GM13977 (cell line): ENCODE measurements at places on chromosomes 13 and 19.
A peak's percentile ranks its signal among the peaks of the same experiment; 100 is the strongest.

- DNase-seq = no peak
Measured at GRCh38 chr13:110912651-110913051, 2.2 kb downstream of the ANKRD10 start.

DNA sequence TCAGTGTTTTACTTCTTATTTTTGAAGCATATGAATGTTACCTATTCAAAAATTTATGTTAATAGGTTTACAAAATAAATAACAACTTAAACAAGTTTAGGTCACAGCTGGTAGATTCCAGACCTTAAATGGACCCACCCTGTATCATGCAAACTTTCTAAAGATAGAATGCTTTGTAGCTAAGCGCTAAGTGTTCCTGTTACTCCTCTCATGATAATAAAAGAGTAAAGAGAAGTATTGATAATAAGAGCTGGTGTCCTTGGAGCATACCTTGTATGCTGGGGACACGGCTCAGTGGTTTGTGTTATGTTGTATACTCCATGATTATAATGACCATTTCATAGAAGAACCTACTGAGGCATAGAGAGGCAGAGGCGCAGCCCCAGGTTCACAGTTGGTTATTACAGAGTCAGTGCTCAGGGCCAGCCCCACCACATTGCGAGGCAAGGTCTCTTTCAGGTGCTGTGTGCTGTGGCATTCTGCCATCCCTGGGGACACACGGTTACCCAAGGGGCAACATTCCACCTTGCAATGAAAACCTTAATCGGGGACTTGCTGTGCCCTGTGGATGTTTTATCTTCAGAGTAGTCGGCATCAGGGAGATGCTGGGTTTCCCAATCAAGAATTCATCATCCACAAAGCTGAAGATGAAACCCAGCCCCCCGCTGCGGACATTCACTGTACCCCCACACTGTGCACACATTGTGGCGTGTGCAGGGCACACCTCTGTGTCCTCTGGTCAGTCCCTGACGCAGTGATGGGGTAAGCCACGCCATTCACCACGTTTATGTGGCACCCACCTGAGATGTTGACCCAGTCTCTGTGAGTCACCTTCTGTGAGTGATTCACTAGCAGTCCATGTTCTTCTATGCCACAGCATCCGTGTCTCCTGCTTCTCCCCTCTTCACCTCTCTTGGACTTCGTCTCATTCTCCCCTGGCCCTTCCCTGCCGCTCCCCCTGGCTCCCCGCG is 186.7 kb downstream of the COL4A1 start:
- DNase-seq = no peak

DNA sequence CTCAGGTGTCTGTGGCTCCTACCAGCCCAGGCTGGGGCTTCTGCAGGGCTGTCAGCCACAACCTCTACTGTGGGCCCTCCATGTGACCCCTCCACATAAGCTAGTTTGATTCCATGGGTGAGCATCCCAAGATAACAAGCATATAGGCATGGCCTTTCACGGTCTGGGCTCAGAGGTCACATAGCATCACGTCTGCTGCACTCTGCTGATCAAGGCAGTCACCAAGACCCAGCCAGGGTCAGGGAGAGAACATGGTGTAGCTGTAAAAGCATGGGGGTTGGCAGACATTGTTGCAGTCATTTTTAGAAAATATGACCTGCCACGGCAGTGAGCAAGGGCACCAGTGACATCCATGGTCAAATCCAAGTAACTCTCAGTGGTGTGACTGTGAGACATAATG is 698.8 kb downstream of the UQCRFS1 start:
- no peak for DNase-seq

DNA sequence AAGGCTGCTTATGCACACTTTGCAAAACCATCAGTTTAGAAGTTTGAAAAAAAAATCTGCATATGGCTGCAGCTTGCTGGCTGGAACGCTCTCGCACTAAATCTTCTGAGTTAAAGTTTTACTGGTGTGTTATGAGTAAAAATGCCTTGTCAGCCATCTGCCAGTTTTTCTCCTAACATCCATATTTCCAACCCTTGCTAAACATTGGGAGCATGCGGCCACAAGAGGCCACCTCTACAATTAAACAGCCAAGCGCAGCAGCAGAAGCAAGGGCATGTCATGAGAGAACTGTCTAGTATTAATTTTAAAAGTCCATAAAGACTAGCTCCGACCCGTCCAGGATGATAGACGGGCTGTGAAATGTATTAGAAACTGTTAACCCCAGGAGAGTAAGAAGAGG is 248.3 kb downstream of the TSHZ3 start:
- DNase-seq = no peak

DNA sequence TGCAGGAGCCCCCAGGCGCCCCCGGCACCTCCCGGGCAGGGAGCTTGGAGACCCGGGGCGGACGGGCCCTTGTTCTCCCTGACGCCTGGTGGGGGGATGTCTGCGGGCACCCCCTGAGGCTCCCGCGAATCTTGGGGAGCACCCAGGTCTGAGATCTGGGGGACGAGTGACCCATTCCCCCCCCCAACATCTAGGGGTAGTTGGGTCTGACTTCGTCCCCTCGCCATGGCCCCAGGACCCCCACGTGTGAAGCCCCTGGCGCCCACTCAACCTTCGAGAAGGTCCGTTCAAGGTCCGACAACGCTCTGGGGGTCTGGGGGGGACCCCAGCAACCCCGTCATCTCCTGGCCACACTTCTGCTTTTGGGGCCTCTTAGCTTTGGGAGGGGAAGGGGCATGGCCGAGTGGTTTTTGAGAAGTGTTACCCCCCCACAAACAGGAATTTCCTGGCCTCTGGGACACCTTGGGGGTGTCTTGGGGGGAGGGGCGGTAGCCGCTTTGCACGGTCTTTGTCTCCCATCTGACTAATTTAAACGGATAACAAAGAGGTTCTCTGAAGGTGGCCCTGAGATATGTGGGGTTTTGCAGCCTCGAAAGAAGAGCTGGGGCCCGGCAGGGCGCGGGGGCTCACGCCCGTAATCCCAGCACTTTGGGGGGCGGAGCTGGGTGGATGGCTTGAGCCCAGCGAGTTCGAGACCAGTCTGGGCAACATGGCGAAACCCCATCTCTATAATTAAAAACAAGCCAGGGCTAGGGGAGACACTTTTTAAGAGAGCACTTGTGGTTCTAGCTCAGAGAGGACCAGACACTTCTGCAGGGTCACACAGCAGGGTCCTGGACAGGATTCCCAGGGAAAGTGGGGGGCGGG is 608 bp downstream of the CNN2 start:
- no peak for DNase-seq

DNA sequence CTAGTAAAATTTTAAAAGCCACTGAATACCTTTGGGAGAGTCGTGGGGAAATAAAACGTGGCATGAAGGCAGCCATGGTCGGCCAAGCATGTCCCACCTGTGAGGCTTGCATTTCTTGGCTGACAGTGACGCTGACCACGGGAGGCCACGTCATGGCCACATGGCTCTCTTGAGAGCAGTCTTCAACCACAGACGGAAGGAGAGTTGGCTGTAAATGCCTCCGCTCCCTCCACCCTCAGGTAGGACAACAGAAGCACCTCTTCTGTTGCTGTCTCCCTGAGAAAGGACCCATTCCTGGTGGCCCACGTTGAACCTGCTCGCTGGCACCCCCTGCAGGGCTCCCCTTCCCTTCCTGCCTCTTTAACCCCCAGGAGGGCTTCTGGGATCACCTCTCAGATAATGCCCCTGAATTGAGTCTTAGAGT is 10.6 kb upstream of the LRRC25 start:
- peak; percentile 79 for DNase-seq

DNA sequence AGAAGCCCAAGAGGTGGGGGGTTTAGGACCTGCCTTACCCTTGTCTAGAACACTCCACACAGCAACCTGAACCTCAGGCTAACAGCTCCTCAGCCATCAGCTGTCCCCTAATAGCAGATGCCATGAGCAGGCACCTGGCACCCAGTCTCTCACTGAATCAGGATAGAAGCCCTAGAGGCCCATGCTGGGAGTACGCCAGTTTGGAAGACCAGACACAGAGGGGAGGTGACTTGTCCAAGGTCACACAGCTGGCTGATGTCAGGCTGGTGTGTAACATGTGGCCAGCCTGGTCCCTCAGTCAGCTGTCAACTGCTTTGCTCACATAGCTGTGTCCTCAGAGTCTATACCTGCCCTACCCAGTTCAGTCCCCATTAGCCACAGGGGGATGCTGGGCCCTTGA is 12.8 kb upstream of the SAMD1 start:
- no peak for DNase-seq

DNA sequence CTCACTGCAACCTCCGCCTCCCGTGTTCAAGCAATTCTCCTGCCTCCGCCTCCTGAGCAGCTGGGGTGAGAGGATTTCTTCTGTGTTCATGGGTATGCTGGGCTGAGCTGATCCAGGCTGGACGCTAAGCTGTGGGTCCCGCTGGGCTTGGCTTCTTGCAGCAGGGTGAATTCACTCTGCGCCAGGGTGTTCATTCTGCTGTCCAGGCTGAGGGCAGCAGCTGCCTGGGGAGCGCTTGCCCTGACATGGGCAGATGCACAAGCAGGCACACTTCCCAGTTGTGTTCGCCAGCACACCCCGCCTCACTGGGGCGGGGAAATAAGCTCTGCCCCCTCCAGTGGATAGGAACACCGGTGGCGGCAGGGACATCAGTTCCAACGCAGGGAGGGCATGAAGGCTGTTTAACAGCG is 7.3 kb upstream of the INAFM1 start:
- DNase-seq = no peak

- no peak for DNase-seq
Measured at GRCh38 chr13:112071723-112072533, 5.0 kb downstream of the SOX1 start.

GRCh38 chr13:39607876-39608275 is 4.9 kb upstream of the LHFPL6 start:
- no peak for DNase-seq

DNA sequence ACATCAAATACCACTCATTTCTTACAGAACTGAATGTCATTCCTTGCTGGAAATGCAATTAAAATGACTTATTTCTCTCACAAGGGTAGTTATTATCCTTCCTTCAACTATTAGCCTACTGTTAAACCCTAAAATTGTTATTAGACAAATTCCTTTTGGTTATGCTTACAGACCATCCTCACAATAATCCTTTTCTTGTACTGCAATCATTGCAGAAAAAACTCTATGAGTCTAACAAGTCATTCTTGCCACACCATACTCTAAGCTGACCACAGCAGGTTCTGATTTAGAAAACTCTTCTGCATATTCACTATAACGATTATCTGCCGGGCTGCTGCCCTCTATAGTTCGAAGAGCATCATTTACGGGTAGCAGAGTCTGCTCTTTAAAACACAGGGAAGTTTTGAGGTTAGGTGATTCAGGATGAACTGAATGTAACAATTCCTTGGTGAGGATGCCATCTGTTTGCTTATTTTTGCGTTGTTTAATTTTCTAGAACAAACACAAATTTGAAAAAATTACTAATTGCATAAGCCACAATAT is 38.2 kb downstream of the MTMR6 start:
- peak; percentile 24 for DNase-seq

GRCh38 chr19:8484331-8484894 is 18.0 kb downstream of the PRAM1 start:
- no peak for DNase-seq

DNA sequence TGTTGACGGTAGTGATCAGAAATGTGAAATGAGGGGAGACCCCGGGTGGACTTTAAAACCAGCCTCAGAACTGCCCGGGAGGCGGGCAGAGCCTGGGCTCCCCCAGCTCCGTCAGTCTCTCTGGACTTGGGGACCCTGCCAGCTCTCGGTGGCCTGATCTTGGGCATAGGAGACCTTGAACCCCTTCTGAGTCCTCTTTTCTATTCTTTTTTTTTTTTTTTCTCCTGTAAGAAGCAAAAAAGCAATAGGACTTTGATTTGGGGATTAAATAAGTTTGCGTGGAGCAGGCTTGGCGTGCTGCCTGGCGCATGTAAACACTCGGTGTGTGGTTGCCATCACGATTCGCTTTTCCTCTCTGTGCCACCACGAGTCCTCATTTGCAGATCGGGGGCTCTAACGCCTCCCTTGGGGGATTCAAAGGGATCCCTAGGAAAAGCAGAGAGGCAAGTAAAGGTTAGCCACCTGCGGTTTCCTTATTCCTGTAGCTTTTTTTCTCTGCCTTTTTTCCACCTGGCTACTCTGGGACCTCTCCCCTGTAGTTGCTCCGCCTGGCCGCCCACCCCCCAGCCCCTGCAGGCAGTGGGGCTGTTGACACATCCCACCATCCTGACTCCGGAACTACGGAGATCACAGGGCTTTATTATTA is 1.3 kb downstream of the SAFB start:
- DNase-seq = no peak

- no peak for DNase-seq
Measured at GRCh38 chr13:99303863-99304521, 3.2 kb downstream of the GPR183 start.

DNA sequence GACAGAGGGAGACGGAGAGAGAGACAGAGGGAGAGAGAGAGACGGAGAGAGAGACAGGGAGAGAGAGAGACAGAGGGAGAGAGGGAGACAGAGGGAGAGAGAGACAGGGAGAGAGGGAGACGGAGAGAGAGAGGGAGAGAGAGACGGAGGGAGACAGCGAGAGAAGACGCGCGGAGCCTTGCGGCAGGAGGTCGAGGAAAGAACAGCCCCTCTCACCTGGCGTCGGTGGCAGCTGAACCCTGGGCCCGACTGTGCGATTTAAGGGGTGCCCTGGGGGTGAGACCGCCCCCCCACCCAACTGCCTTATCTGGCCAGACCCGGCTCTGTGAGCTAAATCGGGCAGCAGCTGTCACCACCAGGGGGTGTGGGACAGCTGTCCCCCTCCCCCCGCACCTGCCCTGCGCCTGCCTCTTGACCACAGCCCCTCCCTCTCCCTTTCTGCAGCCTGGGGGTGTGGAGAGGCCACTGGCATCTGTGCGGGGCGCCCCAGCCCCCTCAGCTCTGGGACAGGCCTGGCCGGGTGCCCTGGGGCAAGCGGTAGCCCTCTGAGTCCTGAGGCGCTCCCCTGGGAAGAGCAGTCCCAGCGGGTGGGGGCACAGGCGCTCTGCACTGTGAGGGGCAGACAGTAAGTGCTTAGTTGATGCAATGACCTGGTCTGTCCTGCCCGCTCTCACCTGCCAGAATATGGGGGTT is 10.8 kb downstream of the JOSD2 start:
- peak; percentile 77 for DNase-seq

- no peak for DNase-seq
Measured at GRCh38 chr13:111665691-111666095, 345.3 kb downstream of the TEX29 start.
